ENCODE measurements at places on chromosomes 1 and 21.

DNA sequence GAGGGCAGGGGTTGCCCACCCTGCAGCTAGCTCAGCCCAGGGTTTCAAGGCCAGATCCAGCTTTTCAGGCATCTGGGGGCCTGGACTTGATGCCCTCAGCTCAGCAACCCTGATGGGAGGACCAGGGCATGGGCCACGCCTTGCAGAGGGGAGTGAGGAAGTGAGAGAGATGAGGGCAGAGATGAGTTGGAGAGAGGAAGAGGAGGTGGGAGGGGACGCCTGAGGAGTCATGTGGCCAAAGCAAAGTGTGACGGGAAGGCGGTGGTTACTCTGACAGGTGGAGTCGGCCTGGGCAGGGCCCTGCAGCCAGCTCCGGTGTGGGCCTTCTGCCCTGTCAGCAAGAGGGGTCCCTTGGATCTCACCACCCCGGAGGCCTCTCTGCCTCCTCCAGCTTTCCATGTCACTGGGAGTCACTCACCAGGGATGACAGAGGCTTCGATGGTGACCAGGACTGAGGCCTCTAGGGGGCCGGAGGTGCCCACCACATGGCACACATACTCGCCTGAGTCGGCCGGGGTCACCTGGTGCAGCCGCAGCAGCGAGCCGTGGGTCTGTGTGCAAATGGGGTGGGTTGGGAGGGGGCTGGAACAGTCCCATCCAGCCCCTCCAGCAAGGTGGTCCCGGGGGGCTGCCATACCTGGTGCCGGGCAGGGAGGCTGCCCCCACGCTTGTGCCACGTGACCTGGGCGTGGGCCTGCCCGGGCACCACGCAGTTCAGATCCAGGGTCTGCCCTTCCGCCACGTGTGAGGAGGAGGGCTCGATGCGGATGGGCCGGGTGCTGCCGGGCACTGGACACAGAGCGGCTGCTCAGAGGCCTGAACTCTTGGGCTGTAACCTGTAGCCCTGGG lies 40.4 kb downstream of the LDLRAD2 start:
- DNase-seq: no peak

- peak; percentile 67 for DNase-seq
These were observed 1.0 kb downstream of the PDXK start for GRCh38 chr21:43719748-43720538.

DNA sequence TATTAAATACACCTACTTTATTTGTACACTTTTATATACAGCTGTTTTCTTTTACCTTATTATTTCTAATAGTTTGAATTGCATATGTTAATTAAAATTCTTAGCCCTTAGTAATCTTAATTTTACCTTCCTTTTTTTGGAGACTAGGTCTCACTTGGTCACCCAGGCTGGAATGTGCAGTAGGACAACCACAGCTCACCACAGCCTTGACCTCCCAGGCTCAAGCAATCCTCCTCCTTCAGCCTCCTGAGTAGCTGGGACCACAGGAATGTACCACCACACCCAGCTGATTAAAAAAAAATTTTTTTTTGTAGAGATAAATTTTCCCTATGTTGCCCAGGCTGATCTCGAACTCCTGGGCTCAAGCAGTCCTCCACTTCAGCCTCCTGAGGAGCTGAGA lies 15.0 kb upstream of the SDC3 start:
- no peak for DNase-seq

GRCh38 chr1:2834741-2835564 lies 33.5 kb upstream of the TTC34 start:
- DNase-seq: no peak

DNA sequence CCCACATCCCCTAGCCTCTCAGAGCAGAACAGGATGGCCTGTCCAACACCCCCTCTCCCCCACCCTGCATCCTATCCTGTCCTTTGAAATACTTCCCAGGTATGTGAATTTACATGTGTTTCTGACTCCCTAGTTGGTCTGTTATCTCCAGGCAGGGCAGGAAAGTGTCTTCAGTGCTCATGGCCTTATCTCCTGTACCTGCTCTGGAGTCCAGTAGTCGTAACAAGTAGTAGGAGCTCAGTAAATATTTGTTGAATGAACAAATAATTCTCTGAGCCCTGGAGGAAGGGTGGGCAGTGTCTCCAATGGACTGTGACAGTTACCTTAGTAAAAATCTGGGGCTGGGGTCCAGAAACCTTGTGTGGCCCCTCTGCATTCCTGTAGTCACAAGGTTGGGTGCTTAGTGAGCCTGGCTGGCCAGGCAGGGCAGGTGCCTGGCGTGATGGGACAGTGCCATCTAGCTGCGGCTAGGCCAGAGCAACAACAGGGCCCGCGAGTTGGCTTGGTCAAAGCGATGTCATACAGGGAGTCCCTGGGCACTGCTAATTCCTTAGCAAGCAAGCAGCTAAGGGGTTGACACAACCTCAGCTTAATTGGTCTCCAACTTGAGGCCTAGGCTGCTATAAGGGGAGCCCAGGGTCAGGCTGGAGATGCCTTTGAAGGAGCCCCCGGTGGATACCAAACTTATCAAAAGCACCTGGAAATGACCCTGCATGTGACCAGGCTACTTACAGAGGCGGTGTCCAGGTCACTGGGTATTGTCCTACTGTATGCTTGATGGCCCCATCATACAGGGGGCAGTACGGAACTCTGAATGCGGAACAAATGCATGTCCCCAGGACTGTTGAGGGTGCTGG lies 89.0 kb upstream of the PPM1J start:
- peak; percentile 77 for DNase-seq

DNA sequence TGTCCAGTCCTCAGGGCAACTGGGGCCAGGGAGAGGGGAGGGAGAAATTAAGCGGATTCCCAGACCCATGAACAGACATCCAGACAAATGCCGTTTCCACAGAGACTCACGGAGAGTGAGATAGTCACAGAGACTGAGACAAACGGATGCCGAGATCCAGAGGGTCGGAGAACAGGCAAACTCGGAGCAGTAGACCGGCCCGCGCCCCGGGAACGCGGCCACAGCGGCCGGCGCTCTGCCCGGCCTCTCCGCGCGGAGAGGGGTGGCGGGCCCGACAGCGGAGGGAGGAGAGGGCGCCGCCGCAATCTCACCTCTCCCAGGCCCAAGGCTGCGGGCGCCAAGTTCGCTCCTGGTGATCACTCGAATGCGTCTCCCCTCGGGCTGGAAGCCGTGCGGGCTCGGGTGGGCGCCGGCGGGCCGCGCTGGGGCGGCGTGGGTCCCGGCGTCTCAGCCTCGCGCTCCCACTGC lies 831 bp upstream of the FOXD2 start:
- DNase-seq: no peak

GRCh38 chr21:22791376-22791775 lies 1793.2 kb downstream of the NCAM2 start:
- DNase-seq: no peak

DNA sequence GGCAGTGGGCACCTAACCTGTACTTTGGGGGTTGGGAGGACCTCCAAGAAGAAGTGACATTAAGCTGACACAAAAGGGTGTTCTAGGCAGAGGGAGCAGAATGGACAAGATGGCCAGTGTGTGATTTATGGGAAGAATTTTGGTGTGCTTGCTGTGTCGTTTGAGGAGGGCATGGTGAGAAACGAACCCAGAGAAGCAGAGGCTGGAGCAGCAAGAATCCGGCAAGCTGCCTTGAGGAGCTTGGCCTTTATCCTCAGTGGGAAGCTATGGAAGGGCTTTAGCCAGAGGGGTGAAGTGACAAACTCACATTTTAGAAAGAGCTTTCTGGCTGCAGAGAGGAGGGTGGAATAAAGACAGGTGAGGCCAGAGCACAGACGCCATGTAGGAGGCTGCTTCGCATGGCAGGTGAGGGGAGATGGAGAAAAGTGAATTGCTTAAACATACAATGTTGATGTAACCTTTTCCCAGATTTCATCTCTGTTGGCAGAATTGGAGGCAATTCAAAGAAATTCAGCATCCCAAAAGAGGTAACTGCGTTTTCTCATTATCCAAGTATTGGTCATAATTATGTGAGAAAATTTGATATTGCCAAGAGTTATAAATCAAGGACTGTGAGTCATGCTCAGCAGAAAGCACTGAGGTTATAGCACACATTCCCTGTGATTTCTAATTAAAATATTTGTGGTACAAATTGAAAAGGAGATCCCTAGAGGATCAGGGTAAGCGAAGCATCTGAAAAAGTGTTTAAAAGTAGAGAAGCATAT lies 26.5 kb downstream of the TRIM45 start:
- no peak for DNase-seq

- DNase-seq: no peak
These were observed 282.4 kb upstream of the SGIP1 start for GRCh38 chr1:66251546-66251945.

DNA sequence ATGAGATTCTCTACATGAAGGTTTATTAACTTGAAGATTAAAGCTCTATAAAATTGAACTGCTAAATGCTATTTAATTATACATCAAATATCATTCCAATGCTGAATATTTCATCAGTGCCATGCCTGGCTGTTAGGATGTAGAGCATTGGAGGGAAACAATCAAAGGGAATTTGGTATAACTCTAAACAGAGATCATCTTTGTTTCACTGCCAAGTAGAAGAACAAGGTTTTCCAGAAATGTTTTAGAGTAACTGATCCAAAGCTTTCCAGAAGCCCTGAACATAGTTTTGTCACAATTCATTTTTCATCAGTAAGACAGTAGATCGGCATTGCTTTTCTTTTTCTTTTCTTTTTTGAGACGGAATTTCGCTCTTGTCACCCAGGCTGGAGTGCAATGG lies 5.9 kb upstream of the DSTYK start:
- no peak for DNase-seq

GRCh38 chr1:36448530-36449056 lies 1.7 kb downstream of the OSCP1 start:
- DNase-seq: no peak

GRCh38 chr1:3729594-3730542 lies 22.4 kb upstream of the CCDC27 start:
- no peak for DNase-seq

GRCh38 chr1:243264717-243265116 lies 8.9 kb downstream of the SDCCAG8 start:
- DNase-seq: no peak

DNA sequence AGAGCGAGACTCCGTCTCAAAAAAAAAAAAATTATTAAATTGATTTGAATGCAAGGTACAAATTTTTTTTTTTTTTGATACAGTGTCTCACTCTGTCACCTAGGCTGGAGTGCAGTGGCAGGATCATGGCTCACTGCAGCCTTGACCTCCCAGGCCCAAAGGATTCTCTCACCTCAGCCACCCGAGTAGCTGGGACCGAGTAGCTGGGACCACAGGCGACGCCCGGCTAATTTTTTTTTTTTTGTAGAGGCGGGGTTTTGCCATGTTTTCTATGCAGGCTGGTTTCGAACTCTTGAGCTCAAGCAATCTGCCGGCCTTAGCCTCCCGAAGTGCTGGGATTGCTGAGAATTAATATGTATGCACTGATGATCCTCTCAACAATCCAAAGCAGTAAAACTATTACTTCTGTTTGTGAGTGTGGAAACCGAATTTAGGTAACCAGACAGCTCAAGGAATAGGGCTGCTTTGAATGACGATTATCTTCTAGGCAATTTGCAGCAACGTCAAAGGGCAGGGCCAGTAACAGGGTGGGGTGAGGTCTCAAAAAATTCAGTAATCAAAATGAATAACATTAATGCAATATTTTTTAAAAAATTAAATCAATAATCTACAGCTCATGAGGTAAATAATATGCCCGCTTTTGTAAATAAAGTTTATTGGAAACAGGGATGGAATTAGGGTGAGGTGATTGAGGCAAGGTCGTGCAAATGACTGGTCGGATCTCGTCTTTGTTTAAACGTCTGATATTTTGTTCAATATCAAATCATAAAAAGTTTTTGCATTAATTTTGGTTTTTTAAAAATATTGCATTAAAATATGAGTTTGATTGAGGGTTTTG lies 1.2 kb downstream of the CLSPN start:
- DNase-seq: no peak

DNA sequence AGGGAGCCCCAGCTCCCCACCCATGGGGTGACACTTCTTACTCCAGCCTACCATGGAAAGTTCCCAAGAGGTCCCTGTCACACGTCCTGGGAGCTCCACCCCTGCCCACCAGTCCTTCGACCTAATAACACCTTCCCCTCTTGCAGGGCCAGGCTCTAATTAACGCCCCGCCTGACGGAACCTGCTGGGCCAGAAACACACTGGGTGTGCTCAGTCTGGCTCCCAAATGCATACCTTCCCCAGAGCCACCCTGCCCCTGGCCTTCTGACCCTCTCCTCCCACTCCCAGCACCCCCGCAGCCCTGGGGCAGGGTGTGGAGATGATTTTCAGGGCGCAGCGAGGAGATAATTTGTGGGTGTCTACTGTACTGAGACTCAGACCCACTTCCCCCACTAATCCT lies 20.6 kb downstream of the PGLYRP3 start:
- no peak for DNase-seq

DNA sequence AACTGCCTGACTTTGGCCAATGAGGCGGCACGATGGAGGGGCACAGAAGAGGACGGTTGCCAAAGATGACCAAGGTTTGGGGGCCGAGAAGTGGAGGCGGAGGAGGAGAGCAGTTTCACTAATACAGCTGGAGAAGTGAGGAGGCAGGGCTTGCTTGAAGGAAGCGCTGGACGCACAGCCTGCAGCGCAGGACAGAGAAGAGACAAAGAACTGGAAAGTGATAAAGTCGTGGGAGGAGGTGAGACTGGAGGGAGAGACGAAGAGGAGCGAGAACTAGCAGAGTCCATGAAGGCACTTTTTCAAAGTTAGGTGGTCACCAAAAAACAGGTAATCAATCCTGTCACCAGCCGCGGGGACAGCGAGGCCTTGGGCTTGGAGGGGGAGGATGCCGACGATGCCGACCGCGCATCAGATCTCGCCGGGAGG lies 771 bp downstream of the PACC1 start:
- DNase-seq: no peak

- DNase-seq: no peak
These were observed 529.8 kb upstream of the PRMT6 start for GRCh38 chr1:106526650-106527049.

GRCh38 chr1:111747282-111747734 lies 8.1 kb upstream of the INKA2 start:
- DNase-seq: no peak

GRCh38 chr1:2821966-2822620 lies 20.6 kb upstream of the TTC34 start:
- DNase-seq: no peak

GRCh38 chr1:167879508-167879907 lies 34.4 kb downstream of the ADCY10 start:
- no peak for DNase-seq

DNA sequence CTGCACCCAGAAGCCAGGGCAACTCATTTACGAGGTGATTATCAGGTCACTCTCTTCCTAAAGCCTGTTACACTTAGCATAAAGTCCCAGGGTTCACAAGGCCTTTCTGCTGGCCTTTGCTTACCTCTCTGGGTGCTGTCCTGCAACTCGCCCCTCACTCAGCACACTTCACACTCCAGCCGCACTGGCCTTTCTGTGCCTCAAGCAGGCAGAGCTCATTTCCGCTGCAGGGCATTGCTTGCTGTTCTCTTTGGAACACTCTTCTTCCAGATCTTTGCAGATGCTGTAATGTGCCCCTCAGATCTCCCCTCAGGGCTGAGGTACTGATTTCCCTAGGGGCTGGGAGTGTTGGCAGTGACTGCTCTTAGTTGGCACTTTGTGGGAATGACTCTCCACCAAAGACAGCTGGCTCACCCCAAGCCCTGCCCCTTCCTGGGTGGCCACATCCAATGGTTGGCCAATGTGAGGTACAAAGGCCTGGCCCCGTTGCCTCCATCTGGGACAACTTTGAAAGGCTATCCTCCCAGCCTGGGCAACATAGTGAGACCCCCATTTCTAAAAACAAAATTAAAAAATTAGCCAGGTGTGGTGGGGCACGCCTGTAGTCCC lies 50.8 kb upstream of the SSBP3 start:
- no peak for DNase-seq

All from sciatic nerve (tissue), 2 donors.